SHP77 (cell line): ENCODE measurements at places on chromosomes 11 and 22.
A peak's percentile ranks its signal among the peaks of the same experiment; 100 is the strongest.

GRCh38 chr11:92227230-92227814 is 2.7 kb downstream of the FAT3 start:
- peak; percentile 50 for DNase-seq

DNA sequence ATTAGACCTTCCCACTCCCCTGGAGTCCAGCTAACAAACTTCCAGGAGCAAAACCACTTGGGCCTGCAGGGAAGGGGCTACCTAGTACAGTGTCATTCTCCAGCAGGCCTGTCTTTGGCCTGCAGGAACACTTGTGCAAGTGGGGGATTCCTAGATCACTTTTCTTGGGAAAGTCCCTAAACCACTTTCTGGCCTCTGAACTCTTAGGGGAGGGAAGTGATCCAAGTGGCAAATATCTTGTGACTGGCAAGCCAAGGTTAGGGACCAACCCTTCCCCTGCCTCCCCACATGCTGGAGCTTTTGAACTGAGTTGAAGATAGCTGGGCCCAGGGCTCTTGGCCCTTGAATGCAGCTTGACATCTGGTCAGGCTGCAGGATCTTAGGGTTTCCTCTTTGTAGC is 17.2 kb downstream of the PPFIBP2 start:
- no peak for DNase-seq

- no peak for DNase-seq
Observed at GRCh38 chr11:3162410-3163240, 2.5 kb downstream of the OSBPL5 start.

GRCh38 chr11:94128291-94128745 is 323 bp upstream of the PANX1 start:
- peak; percentile 18 for DNase-seq

- DNase-seq, result no peak
Observed at GRCh38 chr11:24406389-24406788, 90.5 kb upstream of the LUZP2 start.
